ENCODE measurements at places on chromosomes 5 and 9. TPM values are rescaled to one million over a fixed set of nuclear protein-coding genes. Genes with fewer than 3 reads are reported as not detected.

Gene GLRA1
- not detected for total RNA-seq

Gene OR1Q1
- not detected for total RNA-seq

Gene OSMR
- total RNA-seq: 114 TPM

Gene ASPN
- 1.6 TPM for total RNA-seq

Gene PCDHA8
- under 0.01 TPM for total RNA-seq

GRCh38 chr9:91119142-91119541 lies 242.6 kb downstream of the AUH start:
- DNase-seq: peak; percentile 66

DNA sequence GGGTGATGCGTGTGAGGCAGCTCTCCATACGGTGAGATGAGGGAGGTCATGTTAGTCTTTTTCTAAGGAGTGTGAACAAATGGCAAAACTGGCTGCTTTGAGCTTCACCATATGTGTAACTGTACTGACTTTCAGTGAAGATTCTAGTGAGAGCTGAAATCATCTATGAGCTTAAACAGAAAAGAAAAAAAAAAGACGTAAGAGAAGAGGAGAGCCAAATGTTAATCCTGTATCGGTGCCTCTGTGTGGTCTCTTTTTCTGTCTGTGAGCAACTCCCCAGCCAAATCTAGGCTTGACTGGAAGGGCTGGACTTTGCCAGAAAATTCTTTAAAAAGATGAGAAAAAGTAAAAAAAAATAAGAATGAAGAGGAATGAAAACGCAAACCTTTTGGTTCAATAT lies 209.7 kb upstream of the TUT7 start:
- no peak for DNase-seq

DNA sequence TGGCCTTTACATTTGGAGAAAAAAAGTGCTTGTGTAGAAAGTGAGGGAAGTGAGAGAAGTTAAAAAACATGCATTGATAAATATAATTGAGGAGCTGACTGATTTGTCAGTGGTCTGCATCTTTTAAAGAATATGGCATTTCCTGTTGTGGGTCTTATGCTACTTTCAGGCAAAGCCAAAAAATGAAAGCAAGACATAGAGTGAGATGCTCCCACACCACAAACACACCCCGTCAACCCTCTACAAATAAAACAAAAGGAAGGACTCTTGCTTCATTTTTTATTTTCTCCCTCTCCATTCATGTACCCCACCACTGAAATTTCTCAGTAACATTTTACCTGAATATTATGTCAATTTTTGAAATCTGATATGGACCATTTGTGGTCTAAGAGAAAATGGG lies 22.1 kb upstream of the PLCXD3 start:
- DNase-seq: no peak

DNA sequence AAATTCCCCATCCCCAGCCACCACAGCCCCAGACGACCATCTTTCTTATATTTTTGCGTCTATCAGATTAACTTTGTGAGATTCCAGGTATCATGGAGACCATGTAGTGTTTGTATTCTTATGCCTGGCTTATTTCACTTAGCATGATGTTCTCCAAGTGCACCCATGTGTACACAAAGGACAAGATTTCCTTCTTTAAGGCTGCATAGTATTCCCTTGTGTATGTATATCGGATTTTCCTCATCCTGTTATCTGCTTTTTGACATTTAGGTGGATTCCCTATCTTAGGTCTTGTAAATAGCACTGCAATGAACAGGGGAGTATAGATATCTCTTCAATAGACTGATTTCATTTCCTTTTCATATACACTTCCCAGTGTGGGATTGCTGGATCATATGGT lies 5.3 kb upstream of the TAF11L2 start:
- no peak for DNase-seq

- DNase-seq: peak; percentile 90
Measured at GRCh38 chr5:137888863-137889759, at the start of gene PKD2L2. Gene PKD2L2, plus strand, starts transcription at chr5:137889457. Its CDS starts 35 bp downstream, at chr5:137889492.

- no peak for DNase-seq
Measured at GRCh38 chr5:67206461-67206860, 9.9 kb upstream of the CD180 start.

- DNase-seq: peak; percentile 51
Measured at GRCh38 chr5:337563-338130, 16.1 kb downstream of the AHRR start.

GRCh38 chr9:80873861-80874260 lies 815.5 kb downstream of the TLE1 start:
- peak; percentile 55 for DNase-seq

DNA sequence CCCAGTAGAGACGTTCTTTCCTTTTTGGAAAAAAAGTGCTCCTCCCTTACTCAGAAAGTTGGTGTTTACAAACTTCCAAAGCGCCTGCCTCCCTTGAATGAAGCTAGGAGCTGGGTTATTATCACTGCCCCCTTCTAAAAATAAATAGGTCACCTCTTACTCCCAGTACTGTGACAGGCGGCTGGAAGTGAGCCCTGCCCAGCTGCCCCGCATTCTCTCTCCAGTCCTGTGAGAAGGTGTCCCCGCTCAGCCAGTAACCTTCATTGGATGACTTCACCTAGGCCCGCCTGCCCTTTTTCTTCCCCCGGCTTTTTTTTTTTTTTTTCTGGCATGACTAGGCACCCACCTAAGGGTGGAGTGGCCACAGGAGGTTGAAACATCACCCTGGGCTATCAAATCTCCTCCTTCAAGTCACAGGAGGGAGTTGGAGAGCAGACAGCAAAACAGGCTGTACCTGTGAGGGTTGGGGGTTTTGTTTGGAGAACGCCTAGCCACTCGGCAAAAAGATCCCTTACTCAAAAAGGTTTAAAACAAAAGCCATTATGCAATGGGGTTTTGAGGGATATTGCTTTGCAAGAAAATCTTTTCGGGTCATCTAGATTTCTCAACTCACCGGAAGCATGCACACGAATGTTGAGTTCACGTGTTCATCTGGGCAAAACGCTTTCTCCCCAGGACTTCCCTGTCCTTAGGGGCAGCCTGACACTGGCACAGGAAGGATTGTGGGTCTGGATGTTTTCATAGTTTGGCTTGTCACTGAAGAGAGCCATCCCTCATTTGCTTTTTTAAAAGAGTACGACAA lies 43.3 kb upstream of the ZNF622 start:
- DNase-seq: peak; percentile 19

- peak; percentile 87 for DNase-seq
Measured at GRCh38 chr9:445033-445432, 230.4 kb downstream of the DOCK8 start.
